CD4-positive, alpha-beta T cell treated with Interleukin-15 for 4 hours (primary cell): ENCODE measurements at places on chromosomes 2 and 18.

DNA sequence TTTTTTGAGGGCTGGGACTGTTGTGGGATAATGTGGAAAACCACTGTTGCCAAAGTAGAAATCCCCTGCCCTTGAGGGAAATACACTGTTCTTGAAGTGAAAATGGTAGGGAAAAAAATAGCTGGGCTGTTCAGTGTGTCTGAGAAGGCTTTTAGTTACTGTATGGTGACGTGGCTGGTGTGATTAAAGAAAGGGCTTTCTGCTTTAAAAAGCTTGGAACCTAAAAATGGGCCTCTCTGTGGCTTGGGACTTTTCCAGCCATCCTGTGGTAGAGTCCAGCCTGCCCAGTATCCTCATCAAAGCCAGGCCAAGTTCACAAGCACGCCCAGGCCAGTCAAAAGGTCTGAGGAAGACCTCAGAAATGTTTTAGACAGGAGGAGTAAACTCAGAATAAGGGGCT lies 6.8 kb downstream of the MGAT5 start:
- no peak for DNase-seq

- no peak for DNase-seq
Observed at GRCh38 chr2:67965246-67965645, 97.6 kb downstream of the C1D start.

GRCh38 chr2:88903749-88904353 lies 212.4 kb downstream of the RPIA start:
- peak; percentile 13 for DNase-seq

DNA sequence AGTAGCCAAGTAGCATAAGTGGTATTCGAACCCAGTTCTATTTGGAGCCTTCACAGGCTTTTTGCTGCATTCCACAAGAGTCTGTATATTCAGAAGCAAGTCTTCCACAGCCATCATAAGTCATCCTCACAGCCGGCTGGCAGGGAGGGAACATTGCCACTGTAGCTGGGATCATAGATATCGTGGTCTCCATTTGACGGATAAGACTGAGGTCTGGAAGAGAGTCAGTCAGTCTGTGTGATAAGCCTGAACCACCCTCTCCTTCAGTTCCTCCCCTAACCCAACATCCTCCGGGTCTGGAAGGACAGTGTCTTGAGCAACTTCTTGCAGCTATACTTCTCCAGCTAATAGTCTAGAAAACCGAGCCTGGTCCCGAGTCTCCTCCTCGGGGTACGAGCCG lies 17.0 kb upstream of the C1QL2 start:
- no peak for DNase-seq

GRCh38 chr2:130372055-130372832 lies 16.4 kb downstream of the PTPN18 start:
- peak; percentile 68 for DNase-seq

GRCh38 chr2:239575931-239576445 lies 175.2 kb upstream of the HDAC4 start:
- no peak for DNase-seq

DNA sequence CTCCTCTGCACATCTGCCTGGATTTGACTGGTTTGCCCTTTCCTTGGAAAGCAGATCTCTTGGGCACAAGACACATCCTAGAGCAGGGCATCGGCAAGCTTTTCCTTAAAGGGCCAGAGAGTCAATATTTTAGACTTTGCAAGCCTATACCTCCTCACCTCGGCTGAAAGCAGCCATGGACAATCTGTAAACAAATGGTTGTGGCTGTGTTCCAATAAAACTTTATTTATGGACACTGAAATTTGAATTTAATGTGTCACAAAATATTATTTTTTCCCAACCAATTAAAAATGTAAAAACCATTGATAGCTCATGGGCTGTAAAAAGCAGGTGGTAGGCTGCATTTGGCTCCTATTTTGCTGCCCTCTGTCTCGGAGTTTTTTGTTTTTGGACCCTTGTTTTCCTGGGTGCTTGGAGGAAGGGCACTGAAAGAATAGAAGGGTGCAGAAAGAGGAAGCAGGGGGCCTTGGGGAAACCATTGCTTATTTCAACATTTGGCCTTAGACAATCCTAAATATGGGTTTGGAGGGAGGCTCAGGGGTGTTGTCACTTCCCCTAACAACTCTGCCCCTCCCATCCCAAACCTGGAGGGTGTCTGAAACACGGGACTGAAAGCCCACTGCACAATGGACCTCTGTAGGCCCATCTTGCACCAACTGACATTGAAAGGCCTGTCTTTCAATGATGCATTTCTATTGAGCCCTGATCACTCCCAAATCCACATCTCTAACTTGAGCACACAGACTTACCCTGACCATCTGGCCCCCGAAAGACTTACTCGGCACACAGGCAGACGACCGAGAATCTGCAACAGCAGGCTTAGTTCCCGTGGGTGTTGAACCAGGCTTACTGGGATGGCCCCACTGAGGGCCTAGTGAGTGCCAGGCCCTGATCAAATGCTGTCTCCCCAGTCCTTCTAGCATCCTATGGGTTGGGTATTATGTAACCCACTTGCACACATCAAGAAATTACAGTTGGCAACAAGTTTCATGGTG lies 7.1 kb upstream of the ZFP36L2 start:
- DNase-seq: no peak

- DNase-seq: peak; percentile 100
Observed at GRCh38 chr2:128027278-128027800, 520 bp downstream of the SAP130 start.

- DNase-seq: no peak
Observed at GRCh38 chr18:42773870-42774269, 341.6 kb downstream of the RIT2 start.

GRCh38 chr18:23872701-23873550 lies 141.6 kb upstream of the TTC39C start:
- peak; percentile 69 for DNase-seq

DNA sequence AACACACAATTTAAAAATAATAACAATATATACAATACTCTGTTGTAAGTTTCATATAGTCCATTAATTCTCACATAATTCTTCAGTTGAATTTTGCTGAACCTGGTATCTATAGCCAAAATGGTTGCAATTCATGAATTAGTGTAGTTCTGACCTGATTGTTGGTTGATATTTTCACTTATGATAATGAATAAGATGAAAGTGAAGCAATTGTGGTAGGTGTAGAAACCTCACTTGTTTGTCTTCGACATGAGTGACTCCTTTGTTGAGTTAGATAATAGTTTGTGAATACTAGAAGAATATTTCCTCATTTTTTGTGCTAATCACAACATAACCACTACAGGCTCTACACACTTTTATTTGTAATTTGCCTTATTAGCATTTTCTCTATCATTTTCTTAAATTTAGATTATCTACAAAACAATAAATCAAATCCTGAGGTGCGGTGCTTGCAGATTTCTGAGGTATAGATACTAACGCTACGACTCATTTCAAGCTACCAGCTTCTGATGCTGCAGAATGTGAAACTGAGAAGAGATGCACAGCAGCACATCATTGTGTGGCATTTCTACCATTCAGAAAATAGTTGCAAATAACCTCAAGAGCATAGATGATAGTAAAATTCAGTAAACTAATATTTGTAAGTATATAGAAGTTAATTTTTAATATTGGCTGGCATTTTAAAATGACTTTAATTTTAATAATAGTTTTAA lies 117.9 kb downstream of the KCNH7 start:
- DNase-seq: no peak

GRCh38 chr2:227513113-227513512 lies 41.2 kb downstream of the AGFG1 start:
- DNase-seq: no peak

- no peak for DNase-seq
Observed at GRCh38 chr2:10665833-10666232, 23.9 kb downstream of the NOL10 start.

DNA sequence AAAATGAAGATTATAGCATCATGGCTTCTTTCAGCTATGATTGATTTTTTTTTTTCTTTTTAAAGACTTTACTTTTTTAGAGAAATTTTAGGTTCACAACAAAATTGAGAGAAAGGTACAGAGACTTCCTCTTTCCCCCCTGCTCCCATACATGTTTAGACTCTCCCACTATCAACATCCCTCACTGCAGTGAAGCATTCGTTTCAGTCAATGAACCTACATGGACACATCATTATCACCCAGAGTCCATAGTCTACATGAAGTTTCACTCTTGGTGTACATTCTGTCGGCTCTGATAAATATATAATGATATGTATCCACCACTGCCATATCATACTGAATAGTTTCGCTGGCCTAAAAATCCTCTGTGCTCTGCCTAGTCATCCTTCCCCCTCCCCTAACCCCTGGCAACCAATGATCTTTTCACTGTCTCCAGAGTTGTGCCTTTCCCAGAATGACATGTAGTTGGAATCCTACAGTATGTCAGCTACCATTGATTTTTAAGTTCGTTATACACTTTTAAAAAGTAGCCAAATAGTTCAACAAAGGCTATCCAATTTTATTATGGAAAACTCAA lies 86.8 kb downstream of the GPD2 start:
- no peak for DNase-seq

GRCh38 chr2:65390134-65390533 lies 42.3 kb downstream of the SPRED2 start:
- no peak for DNase-seq

DNA sequence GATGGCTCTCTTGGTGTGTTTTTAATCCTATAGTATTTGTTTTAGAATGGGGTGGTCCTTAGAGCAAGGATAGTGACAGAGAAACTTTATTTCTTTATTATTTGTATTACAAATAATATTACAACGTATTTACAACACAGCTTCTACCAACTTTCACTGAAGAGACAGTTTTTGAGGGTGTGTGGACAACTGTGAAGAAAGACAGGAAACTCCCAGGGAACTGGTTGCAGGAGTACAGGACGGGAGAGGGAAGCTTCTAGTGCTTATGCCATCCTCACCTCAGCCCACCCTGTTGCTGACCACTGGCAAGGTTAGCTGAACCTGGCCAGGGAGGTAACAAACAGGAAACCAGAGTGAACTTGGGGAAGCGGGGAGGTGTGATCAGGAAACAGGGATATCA lies 251.7 kb downstream of the BCL11A start:
- DNase-seq: no peak

GRCh38 chr2:173307293-173307692 lies 47.4 kb upstream of the CDCA7 start:
- DNase-seq: no peak

DNA sequence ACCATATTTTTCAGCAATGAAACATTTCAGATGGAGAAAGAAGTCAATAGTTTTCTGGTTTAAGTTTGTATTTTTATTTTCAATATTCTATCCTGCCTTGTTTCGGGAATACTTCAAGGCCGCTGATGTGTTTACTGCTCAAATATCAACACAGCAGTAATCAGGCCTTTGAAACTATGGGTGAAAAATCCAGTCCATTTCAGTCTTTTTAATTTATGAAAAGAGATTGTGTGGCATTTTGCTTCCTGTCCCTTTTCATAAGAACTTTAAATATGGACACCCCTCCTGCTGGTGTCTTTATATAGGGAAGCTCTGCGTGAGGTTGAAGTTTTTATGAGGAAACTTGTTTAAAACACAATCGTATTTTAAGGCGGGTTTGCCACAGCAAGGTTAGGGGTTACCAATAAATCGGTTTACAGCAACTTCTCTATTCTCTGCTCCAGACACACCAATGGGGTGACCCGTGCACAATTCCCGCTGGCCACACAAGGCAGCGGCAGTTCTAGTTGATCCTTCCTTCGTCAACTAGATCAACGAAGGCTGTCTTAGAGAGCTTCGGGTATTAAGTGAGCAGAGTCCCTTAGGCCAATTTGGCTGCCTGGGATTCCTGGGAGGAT lies 1.2 kb upstream of the TANC1 start:
- DNase-seq: no peak

DNA sequence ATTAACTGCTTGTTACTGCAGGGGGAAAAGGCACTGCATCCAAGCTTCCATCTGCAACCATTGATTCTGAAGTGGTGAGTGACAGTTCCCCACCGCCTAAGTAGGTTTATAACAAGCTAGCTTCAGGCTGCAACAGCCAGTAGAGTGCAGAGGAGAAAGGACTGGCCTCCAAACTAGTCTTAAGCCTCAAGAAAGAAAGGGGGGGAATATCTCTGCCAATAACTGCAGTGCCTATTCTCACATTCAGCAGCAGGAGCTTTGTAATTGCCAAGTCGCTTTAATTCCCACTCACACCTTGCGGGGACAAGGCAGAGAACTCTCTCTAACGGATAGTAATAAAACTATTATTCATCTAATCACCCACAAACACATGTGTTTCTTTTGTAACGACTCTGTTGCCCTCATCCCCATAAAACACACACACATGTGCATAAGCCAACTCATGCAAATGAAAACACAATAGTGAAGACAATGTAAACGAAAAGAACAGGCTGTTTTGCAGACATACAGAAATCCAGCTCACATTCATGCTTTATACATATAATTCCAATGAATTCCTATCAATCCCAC lies 1963.3 kb upstream of the PIK3C3 start:
- DNase-seq: no peak

DNA sequence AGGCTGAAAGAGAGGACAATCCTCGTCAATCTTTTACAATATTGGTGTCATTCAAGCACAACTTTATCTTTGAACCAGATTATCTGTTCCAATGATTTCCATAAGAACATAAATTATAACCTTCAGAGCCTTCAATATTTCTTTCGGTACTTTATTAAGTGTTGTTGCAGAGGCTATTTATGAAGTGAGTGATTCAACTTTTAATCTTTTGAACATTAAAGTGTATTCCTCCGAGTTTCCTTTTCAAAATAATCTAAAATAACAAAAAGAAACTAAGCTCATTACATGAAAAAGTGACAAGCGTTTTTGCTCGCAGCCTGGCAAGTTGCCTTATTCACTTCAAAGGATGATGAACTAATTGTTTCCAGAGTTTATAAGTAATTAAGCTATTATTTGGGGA lies 149.0 kb downstream of the MEIS1 start:
- no peak for DNase-seq

DNA sequence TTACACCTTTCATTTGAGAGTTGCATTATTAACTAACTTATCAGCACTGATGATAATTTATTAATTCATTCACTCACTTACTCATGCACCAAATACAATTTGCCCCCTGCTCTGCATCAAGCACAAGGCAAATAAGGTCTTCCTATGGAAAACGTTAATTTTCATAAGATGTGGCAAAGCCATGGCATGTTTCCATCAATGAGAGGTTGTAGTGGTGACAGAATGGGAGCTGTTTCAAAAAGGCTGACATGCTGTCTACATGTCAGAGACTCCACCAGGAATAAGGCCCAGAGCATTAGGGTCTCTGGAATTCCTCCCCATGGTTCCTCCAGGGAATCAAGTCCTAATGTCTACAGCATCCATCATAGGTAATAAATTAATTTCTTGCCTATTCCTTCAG lies 978.8 kb downstream of the TMEM182 start:
- DNase-seq: no peak

- DNase-seq: peak; percentile 73
Observed at GRCh38 chr18:23231340-23232021, 96.2 kb downstream of the CABLES1 start.

DNA sequence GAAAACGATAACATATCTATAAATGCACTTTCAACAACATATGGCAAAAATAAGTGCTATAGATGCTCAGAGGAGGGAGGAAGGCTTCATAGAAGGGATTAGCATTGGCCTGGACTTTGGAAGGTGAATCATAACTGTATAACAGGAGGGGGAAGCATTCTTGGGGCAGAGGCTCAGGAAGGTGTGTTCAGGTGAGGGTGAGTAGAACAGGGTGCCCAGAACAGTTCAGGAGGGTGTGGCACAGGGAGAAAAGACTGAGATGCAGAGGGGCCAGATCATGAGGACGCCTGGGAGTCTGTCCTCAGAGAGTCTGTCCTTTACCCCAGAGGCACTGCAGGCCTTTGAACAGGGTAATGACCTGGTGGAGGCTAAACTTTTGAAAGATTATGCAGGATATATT lies 29.3 kb upstream of the MEP1B start:
- no peak for DNase-seq

GRCh38 chr18:51226587-51227350 lies 29.3 kb upstream of the MEX3C start:
- no peak for DNase-seq

- no peak for DNase-seq
Observed at GRCh38 chr2:123047186-123047585, 977.9 kb upstream of the CNTNAP5 start.
